ENCODE measurements at places on chromosomes 11 and 22. TPM values are rescaled to one million over a fixed set of nuclear protein-coding genes. Genes with fewer than 3 reads are reported as not detected.

CHADL gene
- 10.7 TPM for total RNA-seq

MAPK8IP2 gene
- total RNA-seq = 5.4 TPM

DCDC1 gene
- total RNA-seq = not detected

- DNase-seq = no peak
Measured at GRCh38 chr11:114909866-114910265, 231.5 kb downstream of the NXPE2 start.

GRCh38 chr11:10454878-10455631, at the start of gene AMPD3:
AMPD3 (plus strand) TSS chr11:10455264; CDS start chr11:10461520, 6,256 bp downstream.
- no peak for DNase-seq

DNA sequence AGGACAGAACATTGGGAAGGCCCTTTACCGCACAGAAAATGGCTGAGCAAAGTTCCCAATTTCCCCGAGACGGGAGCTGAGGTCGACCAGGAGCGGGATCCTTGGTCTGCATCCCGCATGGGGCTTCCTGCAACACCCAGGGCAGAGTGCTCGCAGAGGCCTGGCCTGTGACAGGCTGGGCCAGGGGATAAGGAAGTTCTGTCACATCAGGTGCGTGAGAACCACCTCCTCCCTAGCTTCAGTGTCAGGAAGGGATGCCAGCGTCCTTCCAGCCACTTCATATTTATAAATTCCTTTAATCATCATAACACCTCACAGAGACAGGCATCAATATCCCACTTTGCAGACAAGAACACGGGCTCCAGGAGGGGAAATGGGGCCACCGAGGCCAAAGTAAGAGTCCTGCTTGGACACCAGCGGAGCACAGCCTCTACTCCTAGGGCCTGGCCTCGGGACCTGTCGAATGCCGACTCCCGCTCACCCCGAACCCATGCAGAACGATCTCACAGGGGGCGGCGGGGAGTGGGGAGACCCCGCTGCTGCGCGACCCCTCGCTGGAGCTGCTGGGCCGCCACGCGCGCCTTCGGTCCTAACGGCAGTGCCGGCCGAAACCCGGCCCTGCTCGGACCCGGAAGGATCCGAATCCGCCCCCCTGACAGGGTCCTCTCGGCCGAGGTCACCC, 532 bp downstream of the BET1L start:
- DNase-seq = peak; percentile 19

DNA sequence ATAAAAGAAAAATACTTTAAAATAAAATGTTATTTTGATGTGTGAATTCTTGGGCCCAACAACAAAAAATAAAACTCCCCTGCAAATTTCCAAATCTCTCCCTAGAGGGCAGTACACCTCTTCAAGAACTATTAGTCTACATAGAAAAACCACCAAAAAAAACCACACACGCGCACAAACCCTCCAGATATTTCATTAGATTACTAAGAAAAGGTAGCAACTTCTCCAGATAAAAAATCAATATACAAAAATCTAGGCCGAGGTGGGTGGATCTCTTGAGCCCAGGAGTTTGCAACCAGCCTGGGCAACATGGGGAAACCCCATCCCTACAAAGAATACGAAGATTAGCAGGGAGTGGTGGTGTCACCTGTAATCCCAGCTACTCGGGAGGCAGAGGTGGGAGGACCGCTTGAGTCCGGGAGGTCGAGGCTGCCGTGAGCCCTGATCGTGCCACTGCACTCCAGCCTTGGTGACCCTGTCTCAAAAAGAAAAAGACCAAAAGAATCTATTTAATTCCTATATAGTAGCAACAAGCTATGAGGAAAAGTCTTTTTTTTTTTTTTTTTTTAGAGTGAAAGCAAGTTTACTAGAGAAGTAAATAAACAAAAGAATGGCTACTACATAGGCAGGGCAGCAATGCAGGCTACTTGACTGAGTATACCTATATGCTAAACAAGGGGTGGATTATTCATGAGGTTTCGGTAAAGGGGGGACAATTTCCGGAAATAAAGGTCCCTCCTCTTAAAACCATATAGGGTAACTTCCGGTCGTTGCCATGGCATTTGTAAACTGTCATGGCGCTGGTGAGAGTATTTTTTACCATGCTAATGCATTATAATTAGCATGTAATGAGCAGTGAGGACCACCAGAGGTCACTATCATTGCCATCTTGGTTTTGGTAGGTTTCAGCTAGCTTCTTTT, 13.1 kb downstream of the B3GNT6 start:
- DNase-seq = peak; percentile 90

DNA sequence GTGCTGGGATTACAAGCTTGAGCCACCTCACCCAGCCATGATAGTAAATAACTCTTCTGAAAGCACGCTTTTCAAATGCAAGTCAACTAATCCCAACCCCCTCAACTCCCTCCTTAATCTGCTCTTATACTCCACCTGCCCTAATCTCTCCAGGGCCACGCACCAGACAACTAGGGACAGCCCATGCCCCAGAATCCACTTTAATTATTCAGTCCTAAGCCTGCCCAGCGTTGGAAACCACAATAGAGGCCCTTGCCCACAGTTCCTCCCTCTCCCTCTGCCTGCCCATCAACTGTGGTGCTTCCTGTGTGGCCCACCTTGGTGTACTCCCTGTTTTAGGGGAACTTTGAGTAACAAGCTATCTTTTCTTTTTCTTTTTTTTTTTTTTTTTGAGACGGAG, 2.7 kb upstream of the VPREB3 start:
- DNase-seq = no peak

DNA sequence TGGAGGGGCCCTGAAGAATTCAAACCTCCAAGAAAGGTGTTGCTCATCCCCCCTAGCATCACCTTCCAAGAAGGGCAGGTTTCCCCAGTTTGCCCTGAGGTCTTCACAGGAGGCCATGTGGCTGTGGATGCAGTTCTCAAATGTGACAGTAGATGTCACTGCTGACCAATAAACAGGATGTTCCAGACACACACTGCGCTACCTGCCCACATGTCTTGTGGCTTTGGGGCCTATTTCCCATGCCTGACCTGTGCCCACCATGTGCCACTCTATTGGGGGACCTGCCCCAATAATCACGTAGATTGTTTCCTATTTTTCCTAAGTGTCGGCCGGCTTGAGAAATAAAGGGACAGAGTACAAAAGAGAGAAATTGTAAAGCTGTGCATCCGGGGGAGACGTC, 4.5 kb downstream of the GSTT2 start:
- no peak for DNase-seq

Measured in lower leg skin (tissue), 4 donors.